ENCODE measurements at places on chromosomes 13 and 19.
A peak's percentile ranks its signal among the peaks of the same experiment; 100 is the strongest.

DNA sequence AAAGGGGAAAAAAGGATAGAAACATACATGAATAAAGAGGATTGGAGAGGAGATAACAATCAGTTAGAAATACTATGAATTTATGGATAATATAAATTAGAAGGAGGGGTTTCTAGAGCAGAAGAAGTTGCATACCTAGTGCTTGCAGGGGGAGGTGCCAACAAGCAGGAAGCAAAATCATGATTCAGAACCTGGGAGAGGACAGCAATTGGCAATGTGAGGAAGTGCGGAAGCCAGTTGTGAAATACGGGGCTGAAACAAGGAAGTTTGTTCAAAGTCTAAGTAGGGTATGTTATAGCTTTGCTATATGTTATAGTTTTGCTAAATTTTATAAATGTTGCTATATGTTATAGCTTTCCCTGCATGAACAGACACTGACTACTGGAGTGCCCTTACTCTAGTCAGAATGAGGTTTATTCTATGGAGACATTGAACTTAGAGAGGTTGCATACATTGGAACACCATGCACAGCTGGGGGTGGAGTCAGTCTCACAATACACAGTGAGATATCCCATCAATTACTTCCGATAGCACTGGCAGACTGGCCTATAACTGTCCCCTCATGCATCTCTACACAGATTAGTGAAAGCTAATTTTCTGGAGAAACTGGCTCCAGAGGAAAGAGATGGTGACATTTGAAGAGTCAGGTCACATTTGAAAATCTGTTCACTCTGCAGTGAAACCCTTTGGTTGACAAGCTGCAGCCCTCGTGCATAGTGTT lies 92.1 kb downstream of the GPC6 start:
- no peak for DNase-seq

DNA sequence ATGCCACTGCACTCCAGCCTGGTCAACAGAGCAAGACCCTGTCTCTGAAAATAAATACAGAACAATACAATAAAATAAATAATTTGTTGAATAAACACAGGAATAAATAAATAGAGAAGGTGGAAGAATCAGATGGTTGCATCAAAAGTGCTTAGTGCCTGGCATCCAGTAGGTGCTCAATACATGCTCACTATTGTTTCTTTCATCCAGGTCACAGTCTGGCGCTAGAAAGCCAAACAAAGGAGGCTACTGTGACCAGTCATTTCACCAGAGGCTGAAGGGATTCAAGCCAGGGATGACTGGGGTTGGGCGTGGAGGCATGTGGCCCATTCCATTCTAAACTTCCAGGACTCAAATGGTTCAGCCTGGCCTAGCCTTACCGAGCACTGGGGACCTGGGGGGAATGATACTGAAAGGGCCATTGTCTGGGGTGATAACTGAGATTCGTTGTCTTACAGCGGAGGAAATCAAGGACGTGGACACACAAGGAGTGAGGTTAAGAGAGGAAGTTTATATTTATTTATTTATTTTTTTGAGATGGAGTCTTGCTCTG lies 3.6 kb upstream of the NDUFB7 start:
- no peak for DNase-seq

DNA sequence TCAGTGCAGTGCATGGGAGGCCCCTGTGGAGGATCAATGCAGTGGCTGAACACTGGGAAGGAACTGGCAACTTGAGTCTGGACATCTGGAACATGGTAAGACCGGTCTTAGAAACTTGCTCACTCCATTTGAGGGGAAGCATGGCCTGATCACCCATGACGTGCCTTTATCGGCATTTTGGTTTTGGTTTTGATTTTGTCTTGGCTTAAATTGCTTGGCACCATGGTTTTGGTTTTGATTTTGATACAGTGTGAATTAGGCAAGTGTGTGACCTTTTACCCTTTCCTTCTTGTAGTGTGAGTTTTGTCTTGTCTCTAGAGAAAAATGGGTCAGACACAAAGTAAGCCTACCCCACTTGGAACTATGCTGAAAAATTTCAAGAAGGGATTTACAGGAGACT lies 77.3 kb downstream of the ZNF486 start:
- no peak for DNase-seq

- peak; percentile 79 for DNase-seq
These were observed 203.1 kb upstream of the EDNRB start for GRCh38 chr13:78121459-78122348.

- peak; percentile 16 for DNase-seq
These were observed 13.6 kb upstream of the DACT3 start for GRCh38 chr19:46674416-46675178.

GRCh38 chr13:32956595-32956933 lies 59.7 kb upstream of the KL start:
- DNase-seq, result no peak

DNA sequence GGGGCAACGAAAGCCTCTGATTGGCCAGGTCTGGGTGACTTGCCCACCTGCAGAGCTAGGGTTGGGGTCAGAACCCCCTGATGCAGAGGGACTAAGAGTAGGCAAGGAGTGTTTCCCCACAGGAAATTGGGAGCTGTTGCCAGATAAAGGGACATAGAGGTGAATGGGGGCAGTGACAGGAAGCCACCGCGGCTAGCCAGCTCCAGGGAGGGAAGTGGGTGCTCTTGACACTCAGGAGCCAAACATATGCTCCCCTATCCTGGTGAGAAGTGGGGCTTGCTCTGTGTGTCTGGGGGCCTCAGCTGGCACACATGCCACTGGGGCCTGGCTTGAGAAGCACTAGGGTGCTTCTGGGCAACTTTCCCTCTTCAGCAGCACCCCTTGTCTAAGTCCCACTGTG lies 26.0 kb downstream of the WDR88 start:
- no peak for DNase-seq

DNA sequence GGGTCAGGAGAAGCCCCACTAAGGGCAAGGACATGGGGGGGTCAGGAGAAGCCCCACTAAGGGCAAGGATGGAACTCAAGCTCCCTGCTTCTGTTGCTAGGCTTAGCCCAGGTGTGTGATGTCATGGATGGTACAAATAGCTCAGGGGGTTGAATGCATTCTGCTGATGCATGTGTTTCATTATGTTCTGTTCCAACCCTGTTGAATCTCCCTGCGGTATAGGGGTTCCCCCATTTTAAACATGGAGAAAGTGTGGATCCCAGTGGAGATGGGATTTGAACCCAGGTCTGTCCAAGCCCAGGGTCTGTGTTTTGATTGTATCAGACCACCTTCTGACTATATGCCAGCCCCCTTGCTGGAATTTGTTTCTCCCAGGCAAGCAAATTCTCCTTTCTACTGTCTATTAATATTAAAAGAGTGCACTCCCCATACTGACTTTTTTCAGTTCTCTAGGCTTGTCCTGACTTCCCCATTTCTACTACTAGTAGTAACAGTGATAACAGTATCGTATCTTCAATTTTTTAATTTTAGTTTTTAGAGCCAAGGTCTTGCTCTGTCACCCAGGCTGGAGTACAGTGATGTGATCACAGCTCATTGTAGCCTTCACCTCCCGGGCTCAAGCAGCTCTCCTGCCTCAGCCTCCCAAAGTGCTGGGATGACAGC lies 6.7 kb downstream of the ZNF865 start:
- no peak for DNase-seq

DNA sequence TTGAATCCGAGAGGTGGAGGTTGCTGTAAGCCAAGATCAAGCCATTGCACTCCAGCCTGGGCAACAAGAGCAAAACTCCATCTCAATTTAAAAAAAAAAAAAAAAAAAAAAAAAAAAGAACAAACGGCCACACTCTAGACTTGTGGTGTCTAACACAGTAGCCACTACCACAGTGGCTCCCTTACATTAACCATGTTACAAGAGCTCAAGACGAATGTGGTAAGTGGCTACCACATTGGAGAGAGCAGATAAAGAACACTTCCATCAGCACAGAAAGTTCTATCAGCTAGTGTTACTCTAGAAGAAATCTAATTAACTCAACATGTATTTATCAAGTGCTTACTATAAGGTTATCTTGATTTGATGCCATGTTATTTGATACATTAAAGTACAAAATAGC lies 11.5 kb downstream of the XPO4 start:
- DNase-seq, result no peak

DNA sequence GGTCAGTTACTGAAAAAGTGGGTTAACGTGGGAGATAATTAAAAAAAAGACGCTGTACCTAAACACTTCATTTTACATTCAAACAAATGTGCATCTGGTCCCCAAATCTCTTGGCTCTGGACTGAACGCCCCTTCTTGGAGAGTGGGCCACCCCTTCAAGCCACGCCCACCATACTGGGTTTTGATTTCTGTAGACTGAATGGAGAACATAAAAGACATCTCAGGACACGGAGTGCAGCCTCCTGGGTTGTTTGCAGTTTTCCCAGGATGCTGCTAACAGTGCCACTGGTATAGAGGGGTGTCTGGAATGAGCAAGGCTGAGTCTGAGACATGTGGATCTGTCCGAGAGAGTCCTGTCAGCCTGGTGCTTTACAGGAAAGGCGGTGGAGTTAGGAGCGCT lies 10.6 kb downstream of the TFDP1 start:
- DNase-seq, result no peak

DNA sequence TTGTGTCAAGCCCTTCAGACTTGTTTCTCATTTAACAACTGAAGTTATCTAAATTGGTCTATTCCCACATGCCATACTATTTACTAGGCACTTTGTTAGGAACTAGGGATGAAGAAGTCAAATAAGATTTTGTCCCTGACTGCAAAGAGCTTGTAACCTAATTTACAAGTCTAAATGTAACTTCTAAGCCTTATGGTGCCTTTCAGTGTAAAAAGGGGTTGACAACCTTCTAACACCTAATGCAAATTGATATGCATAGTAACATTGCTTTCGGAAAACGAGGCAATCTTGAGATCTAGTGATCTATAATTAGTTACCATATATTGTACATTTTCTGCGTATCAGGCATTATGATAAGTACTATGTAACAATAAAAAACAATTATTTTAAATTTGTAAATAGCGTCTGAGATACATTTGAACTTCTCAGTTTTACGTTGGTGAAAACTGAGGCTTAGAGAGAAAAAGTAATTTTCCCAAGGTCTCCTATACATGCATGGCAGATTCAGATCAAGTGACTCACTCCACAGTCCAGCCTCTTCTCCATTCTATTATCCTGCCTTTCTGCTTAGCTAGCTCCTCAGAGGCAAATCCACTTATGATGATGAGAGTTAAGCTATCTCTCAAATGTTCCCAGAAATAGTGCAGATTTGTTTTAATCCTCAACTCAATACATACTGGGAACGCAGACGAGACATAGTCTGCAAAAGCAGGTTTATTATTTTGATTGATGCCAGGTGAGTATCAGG lies 764.9 kb upstream of the SLITRK5 start:
- DNase-seq, result peak; percentile 28

GRCh38 chr19:7013678-7014077 lies 7.6 kb downstream of the MBD3L2B start:
- no peak for DNase-seq

GRCh38 chr19:13115936-13116281 lies 631 bp downstream of the TRMT1 start:
- DNase-seq, result no peak

DNA sequence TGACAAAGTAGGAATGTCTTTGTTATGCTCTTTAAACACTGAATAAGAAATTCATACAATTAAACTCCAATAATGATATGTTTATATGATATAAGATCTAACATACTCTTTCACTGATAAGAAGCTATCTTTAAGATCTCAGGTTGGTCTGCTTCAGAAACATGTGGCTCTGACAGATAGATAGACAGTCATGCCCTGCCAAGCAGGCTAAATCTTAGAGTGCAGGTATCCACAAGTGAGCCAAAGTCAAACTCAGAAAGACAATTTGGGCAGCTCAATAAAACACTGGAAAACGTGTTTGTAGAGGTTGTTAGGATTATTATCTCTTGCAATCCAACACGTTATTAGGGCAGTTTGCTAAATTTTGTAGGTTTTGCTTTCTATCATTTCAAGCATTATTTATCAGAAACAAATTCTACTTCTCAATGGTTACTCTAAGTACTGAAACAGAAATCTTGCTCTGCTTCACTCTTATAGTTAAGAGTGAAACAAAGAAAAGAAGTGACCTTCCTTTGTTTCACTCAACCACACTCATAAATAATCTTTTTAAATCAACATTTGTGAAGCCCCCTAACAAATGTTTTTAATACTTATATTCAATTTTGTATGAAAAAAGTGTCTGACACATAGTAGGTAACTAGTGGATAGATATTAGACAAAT lies 1255.6 kb downstream of the DIAPH3 start:
- DNase-seq, result no peak

DNA sequence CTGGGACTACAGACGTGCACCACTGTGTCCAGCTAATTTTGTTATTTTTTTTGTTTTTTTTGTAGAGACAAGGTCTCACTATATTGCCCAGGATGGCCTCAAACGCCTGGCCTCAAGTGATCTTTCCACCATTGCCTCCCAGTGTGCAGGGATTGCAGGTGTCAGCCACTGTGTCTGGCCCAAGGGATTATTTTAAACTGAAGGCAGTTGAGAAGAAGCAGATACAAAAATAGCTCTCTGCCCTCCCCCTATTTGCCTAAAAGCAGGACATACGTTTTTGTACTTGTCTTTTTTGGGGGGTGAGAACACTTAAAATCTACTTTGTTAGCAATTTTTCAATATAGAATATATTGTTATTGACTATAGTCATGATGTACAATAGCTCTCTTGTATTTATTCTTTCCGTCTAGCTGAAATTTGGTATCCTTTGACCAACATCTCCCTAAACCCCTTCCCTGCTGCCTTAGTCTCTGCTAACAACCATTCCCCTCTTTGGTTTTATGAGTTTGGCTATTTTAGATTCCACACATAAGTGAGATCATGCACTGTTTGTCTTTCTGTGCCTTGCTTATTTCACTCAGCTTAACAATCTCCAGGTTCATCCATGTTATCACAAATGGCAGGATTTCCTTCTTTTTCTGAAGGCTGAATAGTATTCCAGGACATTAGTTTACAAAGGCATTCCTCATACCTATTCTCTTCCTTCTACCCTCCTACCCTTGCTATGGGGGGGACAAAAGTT lies 34.9 kb downstream of the ADGRE3 start:
- no peak for DNase-seq

DNA sequence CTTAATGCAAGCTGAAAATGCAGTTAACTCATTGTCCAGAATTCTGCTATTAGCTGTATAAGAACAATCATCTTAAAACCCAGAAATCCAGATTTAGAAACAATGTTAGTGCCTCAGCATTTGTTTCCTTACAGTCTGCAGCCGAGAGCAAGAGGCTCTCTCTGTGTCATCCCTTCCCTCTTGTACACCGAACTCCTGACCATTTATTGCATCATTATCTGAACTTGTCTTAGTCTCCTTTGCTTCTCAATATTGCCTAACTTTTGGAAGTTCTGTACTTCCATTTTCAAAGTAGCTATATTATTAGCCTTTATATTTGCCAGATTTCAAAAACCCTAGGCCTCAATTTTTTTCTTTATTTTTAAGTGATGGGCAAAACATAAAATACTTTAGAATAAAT lies 27.1 kb downstream of the RNASEH2B start:
- DNase-seq, result peak; percentile 68

Measured in fibroblast of villous mesenchyme (primary cell).